ENCODE measurements at places on chromosomes 2 and 18.
A peak's percentile ranks its signal among the peaks of the same experiment; 100 is the strongest.

DNA sequence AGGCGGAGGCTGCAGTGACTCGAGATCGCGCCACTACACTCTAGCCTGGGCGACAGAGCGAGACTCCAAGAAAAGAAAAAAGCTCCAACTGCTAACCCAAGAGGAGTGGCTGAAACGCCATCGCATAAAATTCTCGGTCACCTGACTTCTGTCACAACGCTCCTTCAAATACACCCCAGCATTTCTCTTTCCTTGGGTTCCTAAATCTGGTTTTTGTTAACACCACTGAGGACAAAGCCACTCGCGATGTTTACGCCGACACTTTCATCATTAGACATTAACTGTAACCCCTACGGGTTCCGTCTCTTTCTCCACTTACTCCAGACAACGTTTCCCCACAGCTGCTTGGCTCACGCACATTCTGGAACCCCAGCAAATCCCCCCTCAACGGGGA lies 679 bp downstream of the CLK1 start:
- DNase-seq: no peak

DNA sequence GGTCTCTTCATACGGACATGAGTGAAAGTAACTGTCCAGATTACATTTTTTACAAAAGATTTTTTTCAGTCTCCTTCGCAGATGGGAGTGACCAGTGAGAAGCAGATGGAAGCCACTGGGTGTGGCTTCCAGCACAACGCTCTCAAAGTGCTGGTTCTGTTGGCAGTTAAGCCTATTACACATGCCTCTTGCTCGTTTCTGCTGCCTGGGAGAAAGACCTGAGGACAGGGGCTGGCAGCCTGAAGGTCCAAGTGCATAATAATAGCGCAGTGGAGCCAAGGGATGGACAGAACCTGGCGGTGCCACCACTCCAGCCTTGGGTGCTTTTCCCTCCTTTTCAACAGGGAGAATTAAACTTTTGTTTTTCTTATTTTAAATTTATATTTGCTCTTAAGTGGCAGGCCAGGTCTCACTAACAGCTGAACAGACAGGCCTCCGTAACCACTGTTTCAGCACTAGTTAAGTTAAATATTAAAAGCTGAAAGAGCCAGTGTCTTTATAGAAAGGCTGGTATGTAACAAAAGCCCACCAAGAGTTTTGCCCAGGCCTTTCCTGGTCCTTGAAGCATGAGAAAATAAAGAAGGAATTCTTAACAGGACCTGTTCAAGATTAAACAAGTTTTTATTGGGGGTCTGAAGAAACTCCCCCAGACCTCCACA lies 1.2 kb upstream of the SKA1 start:
- DNase-seq: no peak

DNA sequence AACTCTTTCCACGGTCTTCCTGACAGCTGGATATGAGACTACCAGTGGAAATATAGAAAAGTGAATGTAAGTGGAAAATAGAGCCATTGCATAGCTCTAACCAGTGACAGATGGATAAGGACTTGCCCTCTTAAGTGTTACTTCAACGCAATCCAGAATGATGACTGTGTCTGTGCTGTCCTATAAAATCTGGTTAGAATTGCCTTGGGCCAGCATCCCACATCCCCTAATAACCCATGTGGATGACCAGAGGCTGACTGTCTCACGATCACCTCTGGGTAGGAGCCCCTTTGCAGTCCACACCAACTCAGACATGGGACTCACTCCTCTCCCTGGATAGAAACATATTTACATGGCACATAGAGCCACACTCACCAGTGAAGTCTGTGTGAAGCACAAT lies 186.6 kb downstream of the C1D start:
- DNase-seq: peak; percentile 65

DNA sequence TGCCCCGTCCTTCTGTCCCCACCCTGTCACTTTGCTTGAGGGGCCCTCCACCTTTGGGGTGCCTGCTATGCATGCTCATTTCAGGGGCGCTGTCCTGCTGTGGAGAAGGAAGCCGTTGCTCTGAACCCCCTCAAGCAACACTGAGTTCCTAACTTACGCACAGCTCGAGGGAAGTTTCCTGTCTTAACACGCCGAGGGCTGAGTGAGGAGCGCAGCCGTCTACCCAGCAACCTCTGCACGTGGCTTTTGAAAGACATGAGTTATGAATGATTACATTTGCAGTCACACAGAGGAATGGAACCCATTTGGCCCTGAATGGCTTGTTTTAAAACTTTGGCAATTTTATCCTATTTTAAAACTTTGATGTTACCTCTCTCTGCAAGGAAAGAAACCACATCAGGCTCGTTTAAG lies 14.0 kb downstream of the RAMP1 start:
- DNase-seq: no peak

DNA sequence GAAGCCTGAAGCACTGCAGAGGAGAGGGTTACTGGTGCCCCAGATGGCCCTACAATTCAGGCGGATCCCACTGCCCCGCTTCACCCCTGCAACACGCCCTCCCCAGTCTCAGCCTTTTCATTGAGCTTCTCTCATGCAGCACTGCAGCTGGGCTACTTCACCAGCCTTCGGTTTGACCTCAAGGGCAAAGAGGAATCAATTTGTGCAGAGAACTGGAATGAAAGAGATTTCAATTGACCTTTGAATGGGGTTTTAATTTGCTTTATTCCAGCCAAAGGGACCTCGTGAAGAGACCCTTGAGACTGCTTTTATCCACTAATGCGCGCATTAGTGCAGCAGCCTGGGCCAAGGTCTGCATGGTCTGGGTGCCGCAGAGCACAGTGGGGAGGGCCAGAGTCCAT lies 8.8 kb upstream of the POMC start:
- no peak for DNase-seq

DNA sequence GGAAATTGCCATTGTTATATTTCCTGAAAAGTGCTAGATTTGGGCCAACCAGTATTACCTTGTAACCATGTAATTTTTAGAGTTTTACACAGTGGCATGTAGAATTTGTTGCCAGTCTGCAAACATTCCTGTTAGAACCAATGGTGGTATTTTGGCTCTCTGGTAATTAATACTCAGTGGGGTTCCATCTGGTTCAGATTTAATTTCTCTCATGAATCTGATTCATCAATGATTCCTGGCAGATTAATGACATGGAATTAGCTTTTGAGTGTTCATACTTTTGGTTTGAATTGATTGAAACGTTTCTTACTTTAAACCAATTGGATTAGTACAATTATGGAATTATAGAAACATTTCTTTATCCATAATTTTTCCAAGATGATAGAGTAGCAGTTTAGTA lies 93.2 kb downstream of the MC4R start:
- DNase-seq: no peak

- DNase-seq: peak; percentile 12
Measured at GRCh38 chr2:174546519-174547506, 50.8 kb downstream of the WIPF1 start.

- peak; percentile 67 for DNase-seq
Measured at GRCh38 chr18:26480897-26481795, 67.2 kb downstream of the KCTD1 start.

GRCh38 chr18:11654736-11655605 lies 34.1 kb upstream of the GNAL start:
- peak; percentile 1 for DNase-seq

DNA sequence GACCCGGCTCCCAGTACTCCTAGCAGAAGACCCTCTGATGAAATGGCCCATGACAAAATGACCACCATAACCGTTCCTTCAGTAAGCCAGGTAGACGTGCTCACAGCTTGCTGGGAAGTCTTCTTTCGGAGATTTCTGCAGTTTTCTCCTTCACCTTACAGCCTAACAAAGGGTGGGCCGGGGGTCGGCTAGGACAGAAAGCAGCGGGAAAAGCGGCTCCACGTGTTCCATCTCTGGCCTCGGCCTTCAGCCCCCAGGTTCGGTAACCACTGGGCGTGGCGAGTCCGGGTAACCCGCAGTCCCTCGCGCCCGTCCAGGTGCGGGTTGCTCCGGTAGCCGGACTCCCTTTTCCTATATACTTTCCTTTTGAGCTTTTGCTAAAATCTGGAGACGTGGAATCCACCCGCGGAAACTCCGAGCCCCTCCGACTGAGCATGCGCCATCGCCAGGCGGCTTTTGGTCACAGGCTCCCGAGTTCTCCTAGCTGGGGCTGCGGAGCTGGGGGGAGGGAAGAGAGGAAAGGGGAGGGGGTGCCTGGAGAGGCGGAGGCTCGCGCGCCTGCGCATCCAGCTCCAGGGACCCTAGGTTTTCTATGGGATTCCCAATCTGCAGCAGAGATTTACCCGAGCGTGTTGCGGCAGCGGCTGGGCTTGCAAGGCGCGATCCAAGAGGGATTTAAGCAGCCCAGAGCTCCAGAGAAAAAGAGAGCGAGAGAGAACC lies at the start of gene VSNL1:
Gene VSNL1 (plus strand): TSS at position 604 of the 720 bp plus-strand sequence. CDS start 51,379 bp downstream, outside the sequence.
- no peak for DNase-seq

DNA sequence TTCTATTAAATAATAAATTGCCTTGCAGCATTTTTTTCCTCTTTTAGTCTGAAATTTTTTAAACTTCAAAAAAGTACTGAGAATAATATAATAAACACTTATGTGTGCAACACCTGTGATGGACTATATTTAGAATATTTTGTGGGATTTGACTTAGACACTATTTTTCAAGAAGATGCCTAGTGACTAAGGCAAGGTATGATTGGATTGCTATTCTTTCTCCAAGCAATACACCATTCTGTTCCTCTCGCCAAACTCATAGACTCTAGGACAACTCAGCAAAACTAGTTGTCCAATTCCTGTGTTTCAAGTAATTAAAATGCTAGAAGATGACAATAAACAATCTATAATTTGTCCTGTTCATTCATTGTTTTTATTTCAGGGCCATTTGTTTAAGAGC lies 75.9 kb downstream of the METTL4 start:
- no peak for DNase-seq

Measured in GM04504 (cell line).